ENCODE measurements at places on chromosomes 7 and 10. TPM values are rescaled to one million over a fixed set of nuclear protein-coding genes. Genes with fewer than 3 reads are reported as not detected.
A peak's percentile ranks its signal among the peaks of the same experiment; 100 is the strongest.

DNA sequence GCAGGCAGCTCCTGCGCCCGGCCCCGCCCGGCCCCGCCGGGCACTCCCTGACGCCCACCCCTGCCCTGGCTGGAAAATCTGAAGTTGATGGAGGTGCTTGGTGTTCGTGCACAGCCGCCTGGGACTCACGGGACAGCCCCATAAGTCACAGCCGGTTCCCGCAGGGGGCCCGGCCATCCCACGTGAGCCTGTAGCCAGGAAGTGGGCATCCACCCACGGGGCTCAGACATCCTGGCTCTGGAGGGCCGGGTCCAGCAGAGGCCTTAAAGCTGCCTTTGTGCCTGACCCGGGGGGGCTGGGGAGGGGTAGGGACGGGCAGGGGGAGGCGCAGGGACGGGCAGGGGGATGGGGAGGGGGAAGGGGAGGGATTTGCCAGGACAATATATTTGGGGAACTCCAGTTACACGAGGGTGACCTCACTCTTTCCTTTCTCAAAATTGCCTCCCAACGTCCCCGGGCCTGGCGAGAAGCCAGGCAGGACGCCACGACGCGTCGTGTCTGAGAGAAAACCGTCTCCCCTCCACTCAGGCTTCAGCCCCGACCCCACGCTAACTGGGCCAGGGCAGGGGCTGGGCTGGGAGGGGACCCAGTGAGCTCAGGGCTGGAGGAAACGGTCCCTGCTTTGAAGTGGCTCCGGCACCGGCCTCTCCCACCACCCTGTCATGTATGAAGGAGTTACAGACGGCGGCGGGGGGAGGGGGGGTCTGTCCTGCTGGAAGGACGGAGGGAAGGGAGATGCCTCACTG, 82.1 kb upstream of the PDGFA start:
- no peak for DNase-seq

- DNase-seq: no peak
These were observed 93.0 kb downstream of the ARHGAP22 start for GRCh38 chr10:48511875-48512231.

DNA sequence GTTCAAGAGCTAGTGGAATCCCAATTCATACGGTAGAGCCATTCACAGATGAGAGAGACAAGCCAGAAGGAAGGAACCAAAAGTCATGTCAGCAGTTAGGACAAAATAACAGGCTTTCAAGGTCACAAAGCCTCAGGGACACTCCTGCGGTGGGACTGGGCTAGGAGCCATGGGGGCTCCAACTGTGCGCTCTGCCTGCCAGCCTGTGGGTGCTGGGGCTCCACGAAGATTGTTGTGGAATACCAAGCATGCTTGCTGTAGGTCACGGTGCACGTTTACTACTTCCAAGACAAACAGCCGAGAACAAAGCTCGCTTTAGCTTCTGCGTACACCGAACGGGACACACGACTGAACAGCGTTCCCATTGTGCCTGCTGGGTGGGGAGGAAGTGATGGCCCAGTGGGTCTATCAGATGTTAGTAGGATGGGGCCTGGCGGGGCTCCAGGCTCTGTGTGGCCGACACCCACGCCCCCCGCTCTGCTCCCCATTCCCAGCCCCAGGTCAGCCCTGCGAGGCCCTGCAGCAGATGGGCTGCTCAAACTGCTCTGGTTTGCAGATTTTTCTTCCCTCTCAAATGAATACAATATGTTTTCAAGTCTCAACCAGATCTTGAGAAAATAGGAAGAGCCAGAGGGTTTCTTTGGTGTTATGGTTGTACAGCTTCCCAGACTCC, 158.9 kb downstream of the EGFR start:
- DNase-seq: no peak

DNA sequence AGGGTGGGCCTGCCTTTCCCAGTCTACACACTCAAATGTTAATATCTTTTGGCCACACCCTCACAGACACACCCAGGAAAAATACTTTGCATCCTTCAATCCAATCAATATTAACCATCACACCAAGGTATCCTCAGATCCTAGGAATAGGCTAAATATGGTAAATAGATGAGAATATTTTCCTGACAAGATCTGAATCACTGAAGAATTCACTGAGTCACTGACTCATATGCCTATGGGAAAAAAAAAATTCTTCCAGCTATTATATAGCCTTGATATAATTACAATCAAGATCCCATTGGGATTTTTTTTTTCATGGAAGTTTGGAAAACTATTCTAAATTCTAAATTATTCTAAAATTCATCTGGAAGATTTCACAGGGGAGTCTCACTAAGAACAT, 65.8 kb downstream of the INHBA start:
- no peak for DNase-seq

GRCh38 chr10:124496150-124496549, 34.5 kb downstream of the LHPP start:
- no peak for DNase-seq

GRCh38 chr10:73855413-73855812, 18.9 kb downstream of the CAMK2G start:
- DNase-seq: no peak

DNA sequence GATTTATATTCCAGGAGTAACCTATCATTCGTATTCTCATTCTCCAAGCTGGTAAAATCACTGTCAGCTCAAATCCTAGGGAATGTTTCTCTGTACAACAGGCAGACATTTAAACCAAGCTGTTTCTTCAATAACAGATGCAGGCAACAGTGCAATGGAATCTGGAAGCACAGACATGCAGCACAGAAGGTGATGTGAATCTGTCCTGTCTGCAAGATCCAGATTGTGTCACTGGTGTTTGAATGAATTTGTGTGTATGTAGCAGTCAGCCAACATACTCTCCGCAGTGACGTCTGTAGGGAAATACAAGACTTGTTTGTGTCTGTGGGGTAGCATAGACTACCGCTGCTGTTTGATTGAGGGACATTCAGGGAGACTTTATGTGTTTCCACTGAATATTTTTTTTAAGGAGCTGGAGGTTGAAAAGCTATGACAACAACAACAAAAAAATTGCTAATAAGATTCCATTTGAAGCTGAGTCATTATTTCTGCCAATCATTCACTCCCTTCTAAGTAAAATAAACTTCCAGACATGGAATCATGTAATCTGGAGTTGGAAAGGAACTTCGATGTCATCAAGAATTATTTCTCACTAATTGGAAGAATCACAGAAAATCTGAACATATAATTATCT, 122.9 kb upstream of the MYO3A start:
- no peak for DNase-seq

DNA sequence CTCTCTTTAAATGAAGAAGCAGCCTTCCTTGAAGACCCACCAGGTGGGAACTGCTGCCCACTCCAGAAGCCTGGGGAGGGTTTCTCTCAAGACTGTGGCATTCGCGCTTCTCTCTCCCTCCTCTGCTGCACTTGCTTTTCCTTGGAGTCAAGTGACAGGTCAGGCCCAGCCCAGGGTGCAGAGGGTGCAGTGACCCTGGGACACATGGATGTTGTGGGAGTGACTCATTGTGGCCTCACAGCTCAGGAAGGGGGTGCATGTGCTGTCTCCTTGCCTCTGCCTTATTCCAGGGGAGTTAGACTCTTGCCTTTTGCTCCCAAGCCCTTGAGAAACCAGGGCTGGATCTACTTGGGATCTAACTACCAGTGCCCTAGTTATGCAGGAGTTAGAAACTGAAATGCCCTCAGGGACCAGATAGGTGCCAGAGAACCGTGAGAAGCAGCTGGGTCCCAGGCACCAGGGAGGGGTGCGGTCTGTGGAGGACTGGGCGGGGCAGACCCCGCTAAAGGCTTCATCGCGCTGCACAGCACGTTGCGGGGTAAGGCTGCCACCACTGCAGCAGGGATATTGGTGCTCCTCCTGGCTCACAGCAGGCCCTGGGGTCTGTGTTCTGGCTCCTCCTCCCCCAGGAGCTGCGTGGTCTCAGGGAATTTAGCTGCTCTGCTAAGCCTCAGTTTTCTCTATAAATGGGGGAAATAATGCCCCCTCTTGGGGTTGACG, 11.4 kb downstream of the FAM241B start:
- DNase-seq: peak; percentile 52

DNA sequence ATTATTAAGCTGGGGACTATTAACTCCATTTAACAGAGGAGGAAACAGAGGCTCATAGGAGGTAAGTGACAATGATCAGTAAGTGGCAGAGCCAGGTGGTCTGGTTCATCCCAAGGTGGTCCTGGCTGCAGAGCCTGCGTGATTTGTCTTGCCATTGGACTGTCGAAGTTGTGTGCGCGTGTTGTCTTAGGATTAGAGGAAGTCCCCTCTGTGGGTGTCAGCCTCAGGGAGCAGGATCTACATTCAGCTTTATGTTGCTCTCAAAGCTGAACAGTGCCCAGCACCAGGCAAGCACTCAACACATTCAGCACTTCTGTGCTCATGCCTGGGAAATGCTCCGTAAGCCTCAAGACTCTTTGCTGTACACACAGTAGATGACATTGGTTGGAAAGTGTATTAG, 139.5 kb downstream of the HERPUD2 start:
- no peak for DNase-seq

DNA sequence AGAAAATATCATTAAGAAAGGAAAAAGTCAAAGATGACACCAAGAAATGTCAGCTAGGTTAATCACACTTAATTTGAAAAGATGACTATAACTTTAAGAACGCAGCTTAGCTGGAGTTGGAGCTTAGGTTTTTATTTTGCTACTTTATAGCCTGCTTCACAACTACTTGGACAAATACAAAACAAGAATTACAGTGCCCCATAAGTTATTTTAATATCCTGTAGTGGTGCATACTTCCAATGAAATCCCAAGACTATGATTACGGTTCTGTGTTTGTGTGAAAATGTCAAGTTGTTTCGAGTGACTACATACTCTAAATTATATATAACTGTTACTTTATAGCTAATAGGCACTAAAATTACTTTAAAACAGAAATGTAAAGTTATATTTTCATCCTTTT, 244.6 kb upstream of the MGMT start:
- no peak for DNase-seq

DNA sequence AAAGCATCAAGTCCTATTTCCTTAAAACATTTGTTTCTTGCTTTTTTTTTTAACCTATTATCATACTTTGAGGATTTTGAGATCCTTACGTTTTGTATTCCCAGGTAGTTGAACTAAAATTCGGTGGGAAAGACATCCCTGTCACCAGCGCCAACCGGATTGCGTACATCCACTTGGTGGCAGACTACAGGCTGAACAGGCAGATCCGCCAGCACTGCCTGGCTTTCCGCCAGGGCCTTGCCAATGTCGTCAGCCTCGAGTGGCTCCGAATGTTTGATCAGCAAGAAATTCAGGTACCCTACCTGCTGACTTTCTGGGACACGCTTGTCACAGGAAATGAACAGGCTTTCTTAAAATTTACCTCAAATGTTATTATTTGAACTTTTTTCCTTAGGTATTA, 83.0 kb upstream of the DNAJB6 start:
- no peak for DNase-seq

GRCh38 chr10:2927958-2928840, 139.1 kb upstream of the PFKP start:
- peak; percentile 66 for DNase-seq

DNA sequence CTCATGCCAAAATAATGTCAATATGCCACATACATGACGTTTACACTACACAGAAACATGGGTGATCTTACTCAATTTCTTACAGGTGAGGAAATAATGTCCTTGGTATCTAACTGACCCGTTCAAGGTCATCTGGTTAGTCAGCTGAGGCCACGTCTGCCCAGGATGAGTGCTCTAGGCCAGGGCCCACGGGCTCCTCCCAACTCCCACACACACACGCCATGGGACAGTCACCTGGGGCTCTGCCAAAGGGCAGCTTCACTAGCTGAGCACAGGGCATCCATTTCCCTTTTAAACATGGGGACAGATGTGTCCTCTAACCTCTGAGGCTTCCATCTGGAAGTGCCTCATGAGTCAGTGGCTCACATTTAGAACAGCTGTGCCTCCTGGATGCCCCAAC, 123.9 kb downstream of the TNS3 start:
- no peak for DNase-seq

- DNase-seq: no peak
These were observed 413.6 kb downstream of the PLXNA4 start for GRCh38 chr7:132162556-132163144.

- DNase-seq: no peak
These were observed 66.9 kb downstream of the KLHDC10 start for GRCh38 chr7:130137207-130137606.

- no peak for DNase-seq
These were observed 19.9 kb upstream of the TTYH3 start for GRCh38 chr7:2611922-2612321.

DNA sequence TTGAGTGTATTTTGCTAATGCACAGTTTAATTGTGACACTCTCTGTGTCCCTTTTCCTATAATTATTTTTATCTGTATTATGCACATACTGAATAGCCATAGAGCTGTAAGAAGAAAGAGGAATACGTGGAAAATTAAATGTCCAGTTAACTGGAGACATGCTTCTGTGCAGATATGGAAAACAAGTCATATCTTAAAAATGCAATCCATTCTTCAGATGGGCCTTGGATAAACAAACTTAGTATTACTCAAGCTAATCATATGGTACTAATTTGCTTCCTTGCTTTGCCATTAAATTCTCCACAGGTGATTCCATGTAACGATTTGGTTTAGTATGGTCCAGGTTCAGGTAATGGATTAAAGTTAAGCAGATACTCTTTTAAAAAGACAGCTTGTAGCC, 201.2 kb upstream of the CELF2 start:
- no peak for DNase-seq

- DNase-seq: no peak
These were observed 259.4 kb downstream of the PARD3 start for GRCh38 chr10:34555653-34556052.

GRCh38 chr10:86579883-86580520, 58.4 kb upstream of the WAPL start:
- no peak for DNase-seq

DNA sequence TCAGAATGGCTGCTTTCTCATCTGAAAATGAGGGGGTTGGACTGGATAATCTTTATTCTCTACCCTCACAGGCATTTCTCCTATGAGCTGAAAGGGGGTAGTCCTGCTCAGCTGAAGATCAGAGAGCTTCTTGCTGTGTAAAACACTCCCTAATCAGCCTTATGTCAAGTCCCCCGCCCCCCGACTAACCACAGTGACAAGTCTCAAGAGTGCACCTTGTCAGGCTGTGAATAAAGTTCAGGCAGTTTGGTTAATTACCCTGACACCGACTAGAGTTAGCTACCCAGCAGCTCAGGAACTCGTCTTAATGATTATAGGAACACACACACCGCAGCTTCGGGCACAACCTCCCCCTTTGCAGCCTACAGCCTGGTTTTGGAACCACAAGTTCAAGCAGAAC, 513.7 kb downstream of the RPS24 start:
- no peak for DNase-seq

GRCh38 chr7:129433847-129434674, at the start of gene STRIP2:
TSS of gene STRIP2 (plus strand) at chr7:129434432. CDS start at chr7:129434473, 41 bp downstream.
- peak; percentile 72 for DNase-seq

- no peak for DNase-seq
These were observed 390.3 kb downstream of the GRID1 start for GRCh38 chr10:85976267-85976793.

- DNase-seq: no peak
These were observed 513.6 kb downstream of the ATRNL1 start for GRCh38 chr10:115606741-115607140.

- no peak for DNase-seq
These were observed 69.7 kb upstream of the FHIP2A start for GRCh38 chr10:114751856-114752255.

- DNase-seq: no peak
These were observed 135.6 kb downstream of the LHPP start for GRCh38 chr10:124596962-124597845.

Gene ATP5MK
- 230 TPM for total RNA-seq

Gene INTS15
- total RNA-seq: 21.4 TPM

Gene TASOR2
- 41.8 TPM for total RNA-seq

Gene TMEM213
- total RNA-seq: not detected

Gene XRCC2
- 25.0 TPM for total RNA-seq

Gene CPED1
- total RNA-seq: 2.4 TPM

Gene CCZ1B
- total RNA-seq: 106 TPM

Gene CNNM1
- total RNA-seq: not detected

Gene ADAP1
- 73.9 TPM for total RNA-seq

Gene CLCN1
- total RNA-seq: not detected

All from PC-9 (cell line).